Mesothelial cell of epicardium (in vitro differentiated cells): ENCODE measurements at places on chromosomes 5 and 9.
A peak's percentile ranks its signal among the peaks of the same experiment; 100 is the strongest.

DNA sequence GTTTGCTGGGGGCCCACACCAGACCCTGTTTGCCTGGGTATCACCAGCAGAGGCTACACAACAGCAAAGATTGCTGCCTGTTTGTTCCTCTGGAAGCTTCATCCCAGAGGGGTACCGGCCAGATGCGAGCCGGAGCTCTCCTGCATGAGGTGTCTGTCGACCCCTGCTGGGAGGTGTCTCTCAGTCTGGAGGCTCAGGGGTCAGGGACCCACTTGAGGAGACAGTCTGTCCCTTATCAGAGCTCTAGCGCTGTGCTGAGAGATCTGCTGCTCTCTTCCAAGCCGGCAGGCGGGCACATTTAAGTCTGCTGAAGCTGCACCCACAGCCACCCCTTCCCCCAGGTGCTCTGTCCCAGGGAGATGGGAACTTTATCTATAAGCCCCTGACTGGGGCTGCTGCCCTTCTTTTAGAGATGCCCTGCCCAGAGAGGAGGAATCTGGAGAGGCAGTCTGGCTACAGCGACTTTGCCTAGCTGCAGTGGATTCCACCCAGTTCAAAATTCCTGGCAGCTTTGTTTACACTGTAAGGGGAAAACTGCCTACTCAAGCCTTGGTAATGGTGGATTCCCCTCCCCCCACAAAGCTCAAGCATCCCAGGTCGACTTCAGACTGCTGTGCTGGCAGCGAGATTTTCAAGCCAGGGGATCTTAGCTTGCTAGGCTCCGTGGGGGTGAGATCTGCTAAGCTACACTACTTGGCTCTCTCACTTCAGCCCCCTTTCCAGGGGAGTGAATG, 206.0 kb upstream of the TLX3 start:
- DNase-seq, result no peak

GRCh38 chr5:107669096-107670031, 1.4 kb downstream of the EFNA5 start:
- peak; percentile 63 for DNase-seq

GRCh38 chr5:58681943-58682342, 99.1 kb downstream of the RAB3C start:
- DNase-seq, result no peak

GRCh38 chr5:169270827-169271226, 30.1 kb downstream of the SLIT3 start:
- DNase-seq, result no peak

DNA sequence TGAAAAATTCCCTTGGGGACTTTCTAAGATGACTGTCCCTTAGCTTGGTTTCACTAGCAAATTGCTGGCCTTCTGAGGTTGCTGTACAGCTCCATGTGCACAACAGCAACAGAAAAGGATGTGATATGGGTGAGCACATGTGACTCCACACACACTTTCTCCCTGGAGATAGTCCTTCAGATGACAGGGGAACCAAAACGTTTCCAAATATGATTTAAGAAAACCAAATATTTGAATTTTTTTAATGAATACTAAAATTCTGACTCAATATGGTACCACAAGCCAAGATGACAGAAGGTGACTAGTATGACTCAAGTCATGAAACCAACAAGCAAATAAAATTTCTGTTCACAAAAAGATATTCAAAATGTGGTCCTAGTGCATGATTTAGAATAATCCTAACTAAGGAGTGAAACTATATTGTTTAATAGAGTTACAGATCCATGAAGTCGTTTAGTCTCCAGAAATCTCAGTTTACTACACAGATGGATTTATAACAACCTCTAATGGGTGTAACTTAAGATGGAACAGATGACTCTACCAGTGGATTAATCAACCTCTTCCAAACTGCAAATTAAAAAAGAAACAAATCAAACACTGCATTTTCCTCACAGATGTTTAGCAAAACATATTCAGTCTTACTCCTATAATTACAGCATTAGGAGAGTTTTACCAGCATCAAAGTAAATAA, 144.8 kb upstream of the PIK3R1 start:
- DNase-seq, result no peak

GRCh38 chr5:129377504-129377903, 82.6 kb upstream of the ADAMTS19 start:
- no peak for DNase-seq
